ENCODE measurements at places on chromosomes 12 and 14.

GRCh38 chr14:87491816-87492215 is 501.2 kb downstream of the GALC start:
- DNase-seq = no peak

GRCh38 chr14:71549421-71550050 is 382.7 kb upstream of the RGS6 start:
- DNase-seq = no peak

DNA sequence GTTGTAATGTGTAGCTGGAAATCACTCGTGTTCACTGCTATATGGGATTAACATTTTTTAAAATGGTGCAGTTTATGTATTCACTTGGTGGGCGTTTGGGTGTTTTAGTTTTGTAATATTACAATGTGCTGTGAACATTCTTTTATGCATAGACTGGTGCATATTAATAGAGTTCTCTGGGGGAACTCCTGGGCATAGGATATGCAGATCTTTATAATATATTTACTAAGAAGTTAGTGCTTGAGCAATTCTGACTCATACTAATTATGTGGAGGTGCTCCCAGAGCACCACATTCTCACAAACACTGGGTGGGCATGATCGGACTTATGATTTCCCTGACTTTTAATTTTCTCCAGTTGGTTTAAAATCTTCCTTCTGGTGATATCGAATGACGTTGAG is 342.3 kb downstream of the PDZRN4 start:
- DNase-seq = no peak

DNA sequence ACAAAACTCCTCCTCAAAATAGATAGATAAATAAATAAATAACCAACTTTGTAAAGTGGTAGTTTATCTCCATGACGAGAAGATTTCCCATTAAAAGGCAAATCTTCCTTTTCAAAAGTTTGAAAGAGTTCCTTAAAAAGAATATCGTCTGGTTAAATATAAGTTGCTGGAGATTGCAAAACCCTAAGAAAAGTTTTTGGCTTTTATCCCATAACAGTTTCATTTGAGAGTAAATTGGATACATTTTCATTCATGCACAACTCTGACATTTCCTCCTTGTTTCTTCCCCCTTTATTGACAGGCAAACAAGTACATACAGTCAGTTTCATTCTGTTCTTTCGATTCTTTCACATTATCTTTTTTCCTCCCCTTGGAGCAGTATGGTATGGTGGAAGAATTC is 45.4 kb upstream of the BTG1 start:
- DNase-seq = no peak

DNA sequence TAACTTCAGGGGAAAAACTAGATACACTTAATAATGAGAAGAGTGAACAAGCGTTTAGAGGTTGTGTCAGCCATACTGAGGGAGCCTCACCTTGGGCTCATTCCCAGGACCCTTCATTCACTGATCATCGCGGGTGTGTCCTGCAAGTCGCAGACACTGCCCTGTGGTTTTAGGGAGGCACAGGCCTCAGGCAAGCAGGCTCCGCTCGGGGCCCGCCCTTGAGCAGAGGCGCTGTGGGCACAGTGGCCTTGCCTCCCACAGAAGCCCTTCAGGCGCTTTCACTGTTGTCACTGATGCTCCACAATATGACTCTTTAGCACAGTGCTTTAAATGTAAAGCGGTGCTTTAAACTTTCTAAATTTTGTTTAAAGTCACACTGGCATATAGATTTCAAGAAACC is 67.4 kb downstream of the DDX51 start:
- DNase-seq = no peak

DNA sequence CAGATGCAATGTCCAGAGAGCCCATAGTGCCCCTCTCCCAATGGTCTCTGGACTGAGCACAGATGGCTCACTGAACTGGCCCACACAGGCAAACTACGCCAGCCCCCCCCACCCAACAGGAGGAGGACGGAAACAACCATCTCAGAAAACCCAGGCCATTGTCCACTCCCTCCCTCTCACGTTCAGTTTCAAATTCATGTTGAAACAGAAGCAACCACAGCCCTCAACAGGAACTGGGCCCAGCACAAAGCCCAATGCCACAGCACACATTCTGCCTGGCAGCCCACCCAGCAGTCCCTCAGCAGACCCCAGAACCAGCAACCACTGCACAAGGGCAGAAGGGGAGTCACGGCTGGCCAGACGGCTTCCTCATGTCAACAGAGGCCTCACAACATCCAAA is 10.6 kb downstream of the CCDC88C start:
- DNase-seq = no peak
